GM13977 (cell line): ENCODE measurements at places on chromosomes 2 and 18.

DNA sequence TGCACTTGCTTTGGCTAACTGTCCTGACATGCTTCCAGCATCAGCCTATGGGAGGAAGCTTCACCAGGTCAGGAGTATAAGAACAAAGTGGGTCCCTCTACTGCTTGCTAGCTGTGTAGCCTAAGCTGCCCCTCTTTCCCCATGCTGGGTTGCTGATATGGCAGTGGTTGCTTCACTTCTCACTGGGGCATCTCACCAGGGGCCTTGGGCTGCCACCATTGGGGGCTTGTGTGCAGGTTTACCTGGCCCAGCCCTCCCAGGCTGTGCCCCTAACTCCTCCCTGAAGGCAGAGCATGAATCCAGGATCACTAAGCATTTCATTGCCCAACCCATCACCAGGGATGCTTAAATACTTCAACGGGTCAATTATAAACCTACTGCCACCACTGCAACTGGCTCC lies 817.1 kb upstream of the TMEFF2 start:
- no peak for DNase-seq

DNA sequence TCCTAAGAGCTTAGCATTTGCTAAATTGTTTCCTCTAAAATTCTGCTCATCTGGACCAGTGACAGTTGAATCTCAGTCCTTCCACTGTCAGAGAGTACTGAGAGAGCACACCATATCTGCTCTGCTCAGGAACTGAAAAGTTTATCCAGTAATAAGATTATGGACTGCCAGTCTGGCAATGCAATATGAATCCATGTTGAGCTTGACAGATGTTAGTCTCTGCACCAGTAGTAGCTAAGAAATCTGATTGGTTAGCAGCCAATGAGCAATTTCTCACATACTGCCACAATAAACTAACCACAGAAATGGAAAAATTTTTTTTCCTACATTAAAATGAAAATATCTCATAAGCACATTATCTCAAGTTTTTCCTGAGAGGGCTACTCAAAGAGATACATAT lies 2.3 kb downstream of the PRKD3 start:
- no peak for DNase-seq

DNA sequence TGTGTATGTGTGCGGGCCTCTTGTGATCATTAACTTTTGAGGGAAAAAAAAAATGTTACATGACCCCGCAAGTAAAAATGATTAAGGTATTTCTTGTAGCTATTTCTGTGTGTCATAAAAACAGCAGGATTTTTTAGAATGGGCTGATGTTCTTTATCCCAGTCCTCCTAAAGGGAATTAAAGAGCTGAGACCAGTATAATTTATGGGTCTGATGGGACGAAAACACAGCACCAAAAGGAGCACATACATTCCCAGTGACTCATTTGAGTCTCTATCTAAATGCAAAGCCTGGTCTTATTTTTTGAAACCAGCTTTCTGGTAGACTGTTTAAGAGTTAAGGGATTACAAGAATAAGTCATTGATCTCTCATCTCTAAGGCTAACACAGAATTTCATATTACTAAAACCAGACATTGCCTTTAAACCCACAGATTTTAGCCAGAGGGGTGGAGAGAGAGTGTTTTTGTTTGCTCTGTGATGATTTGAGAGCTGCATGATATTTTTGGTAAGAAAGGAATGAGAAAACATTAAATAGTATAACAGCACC lies 342.3 kb upstream of the EPHA4 start:
- no peak for DNase-seq

DNA sequence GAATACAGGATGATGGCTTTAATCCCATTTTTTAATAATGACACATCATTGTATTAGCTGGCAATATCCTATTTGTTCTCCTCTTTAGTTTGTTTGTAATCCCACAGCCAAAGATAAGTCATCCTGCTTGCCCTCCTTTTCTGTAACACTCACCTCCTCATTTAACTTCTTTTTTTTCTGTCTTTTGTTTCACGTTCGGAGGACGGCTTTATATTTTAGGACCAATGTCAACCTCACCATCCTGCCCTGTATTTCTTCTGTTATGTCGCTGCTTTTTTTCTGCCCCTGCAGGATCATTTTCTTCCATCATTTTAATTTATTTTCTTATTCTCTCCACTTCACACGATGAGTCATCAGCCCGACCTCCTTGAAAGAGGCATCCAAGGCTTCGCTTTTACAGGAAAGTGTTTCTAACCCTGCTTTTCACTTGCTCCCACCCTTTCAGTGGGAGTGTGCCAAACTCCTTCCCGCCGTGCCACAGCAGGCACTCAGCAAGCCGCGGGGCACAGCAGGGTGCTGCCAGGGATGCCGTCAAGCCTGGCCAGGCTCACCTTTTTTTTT lies 11.4 kb downstream of the RAB31 start:
- DNase-seq = no peak

GRCh38 chr2:177758591-177759371 lies 313.8 kb downstream of the PDE11A start:
- DNase-seq = no peak

DNA sequence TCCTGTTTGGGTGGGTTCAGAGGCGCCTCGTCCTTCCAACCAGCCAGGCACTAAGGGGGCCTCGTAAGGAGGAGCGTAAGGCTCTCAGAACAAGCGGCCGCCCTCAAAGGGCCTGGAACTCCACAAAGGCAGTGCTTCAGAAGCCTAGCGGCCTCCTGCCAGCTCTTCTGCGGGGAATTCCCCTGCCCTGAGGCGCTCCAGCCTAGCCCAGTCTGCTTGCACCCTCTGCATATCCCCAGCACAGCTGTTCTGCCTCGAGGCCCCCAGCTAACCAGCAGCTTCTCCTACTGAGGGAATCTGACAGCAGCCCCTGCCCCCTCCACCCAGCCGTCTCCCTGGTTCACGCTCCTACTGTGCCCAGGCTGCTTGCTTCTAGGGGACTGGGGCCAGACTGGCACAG lies 265.9 kb downstream of the TFCP2L1 start:
- no peak for DNase-seq

- DNase-seq = no peak
Measured at GRCh38 chr18:6683112-6683876, 46.2 kb upstream of the ARHGAP28 start.
